ENCODE measurements at places on chromosomes 7 and 10.

- DNase-seq = no peak
Measured at GRCh38 chr7:92762851-92763250, 73.5 kb downstream of the CDK6 start.

GRCh38 chr10:21518149-21518640 lies 7.3 kb downstream of the SKIDA1 start:
- no peak for DNase-seq

DNA sequence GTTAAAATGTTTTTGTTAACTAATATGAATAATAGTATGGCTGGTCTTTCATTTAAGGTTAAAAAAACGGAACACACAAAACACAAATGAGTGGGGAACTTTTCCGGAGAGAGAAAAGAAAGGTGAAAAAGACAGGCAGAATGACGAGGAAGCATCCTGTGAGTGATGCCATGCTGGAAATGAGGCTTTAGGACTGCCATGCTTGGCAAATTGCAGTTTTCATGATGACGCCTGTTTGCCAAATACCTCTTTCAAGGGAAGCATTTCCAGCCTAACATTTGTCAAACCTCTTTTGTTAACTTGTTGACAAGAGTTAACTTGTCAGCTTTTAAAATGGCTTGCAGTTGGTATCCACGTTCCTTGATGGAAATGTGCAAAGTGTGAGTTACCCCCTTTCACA lies 127.5 kb downstream of the RSU1 start:
- no peak for DNase-seq

- DNase-seq = no peak
Measured at GRCh38 chr7:30411897-30412296, 66.7 kb downstream of the NOD1 start.

DNA sequence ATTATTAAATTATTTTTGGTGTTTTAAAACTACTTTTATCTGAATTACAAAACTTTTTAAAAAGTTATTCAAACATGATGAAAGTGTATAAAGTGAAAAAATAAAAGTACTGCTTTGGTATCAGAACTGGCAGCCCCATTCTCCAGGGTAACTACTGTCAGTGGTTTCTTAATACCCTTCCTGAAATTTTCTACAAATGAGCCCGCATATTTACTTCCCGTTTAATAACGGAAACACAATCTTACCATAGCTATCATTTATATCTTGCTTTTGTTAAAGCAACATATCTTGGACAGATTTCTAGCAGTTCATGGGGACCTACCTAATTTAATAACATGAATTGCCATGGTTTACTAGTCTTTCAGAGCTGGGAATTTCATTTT lies 249.9 kb downstream of the RNLS start:
- DNase-seq = no peak
